Activated T-cell treated with anti-CD3 and anti-CD28 coated beads, Interleukin-2, amount 50 U/mL, for 24 hours (primary cell): ENCODE measurements at places on chromosomes 1 and 21.

GRCh38 chr1:230713915-230714764 is at the start of gene AGT:
AGT (minus strand) TSS chr1:230714122; CDS start chr1:230710823, 3,299 bp downstream.
- DNase-seq = no peak

- no peak for DNase-seq
Observed at GRCh38 chr1:234836045-234836681, 226.2 kb upstream of the IRF2BP2 start.

DNA sequence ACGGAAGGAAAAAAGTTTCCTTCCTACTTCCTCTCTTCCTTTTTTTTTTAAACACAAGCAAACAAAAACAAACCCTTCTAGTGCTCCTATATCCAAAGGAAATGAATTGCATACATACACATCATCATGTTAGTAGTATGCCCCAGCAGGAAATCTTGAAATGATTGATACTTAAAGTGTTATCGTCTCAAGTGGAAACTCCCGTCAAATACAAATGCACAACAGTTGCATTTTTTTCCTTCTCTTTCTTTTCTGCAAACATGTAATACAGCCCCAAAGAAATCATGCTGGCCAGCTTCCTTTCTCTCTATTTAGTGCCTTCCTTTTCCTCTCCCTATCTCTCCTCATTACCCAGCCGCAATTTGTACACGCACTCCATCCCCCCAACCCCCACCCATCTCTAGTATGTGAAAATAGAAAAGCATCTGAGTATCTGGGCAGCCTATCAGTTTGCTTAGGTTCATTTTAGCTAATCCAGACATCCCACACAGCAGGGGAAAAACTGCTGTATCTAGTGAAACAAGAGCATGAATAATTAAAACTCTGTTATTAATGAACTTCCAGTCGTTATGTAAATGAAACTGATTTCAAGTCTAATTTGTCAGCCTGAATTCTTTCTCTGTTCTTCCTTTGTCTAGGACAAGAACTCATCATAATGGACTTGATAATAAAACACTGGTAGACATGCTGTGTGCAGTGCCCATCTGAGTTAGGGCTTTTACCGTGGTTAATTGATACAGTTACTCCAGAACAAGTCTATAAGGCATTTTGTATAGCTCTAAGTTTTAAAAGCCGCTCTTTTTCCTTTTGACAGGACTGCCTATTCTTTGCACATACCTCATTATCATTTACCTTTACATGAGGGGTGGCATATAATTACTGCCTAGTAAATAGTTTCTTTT is 336.5 kb upstream of the ADGRL2 start:
- no peak for DNase-seq

DNA sequence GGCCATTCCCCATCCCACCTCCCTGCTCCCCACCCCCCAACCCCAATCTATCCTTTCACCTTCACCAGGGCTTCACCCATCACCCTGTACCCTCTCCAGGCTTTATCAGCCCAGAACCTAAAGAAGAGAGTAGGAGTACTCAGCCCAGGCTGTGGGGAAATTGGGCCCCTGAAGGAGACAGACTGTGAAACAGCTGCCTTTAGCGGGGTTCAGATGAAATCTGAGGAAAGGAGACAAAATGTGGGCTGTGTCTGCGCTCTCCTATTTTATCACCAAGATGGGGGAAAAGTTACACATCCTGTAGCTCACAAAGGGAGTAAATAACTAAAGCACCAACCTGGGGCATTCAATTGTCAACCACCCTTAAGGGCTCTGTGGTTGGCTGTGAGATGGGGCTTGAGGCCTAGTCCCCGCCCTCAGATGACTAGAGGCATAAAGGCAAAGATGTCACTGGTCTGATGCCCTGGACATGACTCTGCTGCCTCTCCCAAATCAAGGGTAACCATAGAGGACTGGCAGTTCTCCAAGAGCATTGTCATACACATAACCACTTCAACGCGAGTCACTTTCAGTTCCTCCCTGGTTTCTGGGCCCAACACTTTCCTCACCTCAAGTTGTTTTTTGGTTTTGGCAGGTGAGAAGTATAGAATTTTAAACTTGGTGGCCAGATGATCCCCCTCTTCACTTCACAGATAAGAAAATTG is 30.0 kb downstream of the SLC27A3 start:
- peak; percentile 64 for DNase-seq
